ENCODE measurements at places on chromosomes 16 and 17.

DNA sequence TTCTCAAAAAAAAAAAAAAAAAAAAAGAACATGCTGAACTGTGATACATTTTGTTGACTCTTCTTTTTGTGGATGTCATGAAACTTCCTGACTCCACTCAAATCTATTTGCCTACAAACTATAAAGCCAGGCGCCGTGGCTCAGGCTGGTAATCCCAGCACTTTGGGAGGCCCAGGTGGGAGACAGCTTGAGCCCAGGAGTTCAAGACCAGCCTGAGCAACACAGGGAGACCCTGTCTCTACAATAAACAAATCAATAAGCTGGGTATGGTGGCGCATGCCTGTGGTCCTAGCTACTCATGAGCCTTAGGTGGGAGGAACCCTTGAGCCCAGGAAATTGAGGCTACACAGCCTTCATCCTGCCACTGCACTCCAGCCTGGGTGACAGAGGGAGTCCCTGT, 1.5 kb upstream of the NT5C start:
- H3K27ac ChIP-seq, result no peak overlapping the region
- peaks cover 12% of the 10 kb centered on the region for H3K4me1 ChIP-seq

DNA sequence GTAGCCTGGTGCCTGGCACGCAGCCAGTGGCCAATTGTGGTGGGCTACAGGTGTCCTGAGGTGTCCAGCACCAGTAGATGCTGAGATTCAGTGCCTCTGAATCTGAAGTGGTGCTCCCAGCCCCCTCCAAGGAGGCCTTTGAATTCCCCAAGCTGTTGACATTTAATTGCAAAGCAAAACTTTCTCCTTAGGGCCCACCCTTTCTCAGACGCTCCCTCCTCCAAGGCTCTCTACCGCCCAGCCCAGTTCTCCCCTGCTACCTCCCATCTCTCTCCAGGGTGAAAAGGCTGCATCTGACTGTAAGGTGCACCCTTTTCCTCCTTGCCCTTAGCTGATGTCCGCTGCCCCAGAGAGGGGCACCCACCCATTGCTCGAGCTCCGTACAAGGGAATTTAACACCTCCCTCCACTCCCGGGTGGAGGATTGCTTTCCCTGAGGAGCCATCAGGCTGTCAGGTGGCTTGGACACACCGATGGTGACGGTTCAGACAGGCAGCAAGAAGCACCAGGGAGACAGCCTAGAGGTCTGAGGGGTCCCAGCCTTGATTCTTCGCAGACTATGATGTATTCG, 1.7 kb downstream of the BEAN1 start:
- DNase-seq, result no peak
- peaks cover 5% of the 10 kb centered on the region for H3K4me1 ChIP-seq
- H3K36me3 ChIP-seq, result no peaks in the 10 kb centered on the region
- peaks cover 55% of the 10 kb centered on the region for H3K27me3 ChIP-seq
- H3K27ac ChIP-seq, result no peak overlapping the region
- no peak overlapping the region for H3K4me3 ChIP-seq

DNA sequence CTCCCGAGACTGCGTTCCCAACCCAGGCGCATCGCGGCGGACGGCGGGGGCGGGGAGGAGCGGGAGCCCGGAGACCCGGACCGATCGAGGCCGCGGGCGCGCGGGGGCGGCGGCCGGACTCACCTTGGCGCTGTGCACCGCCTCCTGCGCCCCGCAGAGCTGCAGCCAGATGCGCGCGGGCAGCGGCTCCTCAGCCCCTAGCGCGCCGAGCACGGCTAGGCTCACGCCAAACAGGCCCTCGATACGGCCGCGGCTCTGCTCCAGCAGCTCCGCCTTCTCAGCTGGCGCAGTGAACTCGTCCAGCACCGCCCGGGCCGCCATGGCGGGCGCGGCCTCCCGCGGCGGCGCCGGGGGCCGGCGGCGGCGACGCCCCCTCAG, 339 bp downstream of the N4BP1 start:
- H3K27ac ChIP-seq, result peak overlapping the region; percentile 95
- DNase-seq, result peak; percentile 29
- H3K4me1 ChIP-seq, result peaks cover 27% of the 10 kb centered on the region

DNA sequence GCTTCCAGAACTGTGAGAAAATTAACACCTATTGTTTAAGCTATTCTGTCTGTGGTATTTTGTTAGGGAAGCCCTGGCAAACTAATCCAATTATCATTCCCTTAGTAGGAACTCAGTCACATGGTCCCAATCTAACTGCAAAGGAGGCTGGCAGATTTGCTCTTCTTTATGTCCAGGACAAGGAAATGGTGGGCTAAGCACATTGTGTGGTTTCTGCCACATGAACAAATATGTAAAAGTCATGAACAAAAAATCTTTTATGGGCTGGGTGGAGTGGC, 278.6 kb upstream of the RPL38 start:
- H3K27me3 ChIP-seq, result no peaks in the 10 kb centered on the region
- H3K27ac ChIP-seq, result no peak overlapping the region
- H3K36me3 ChIP-seq, result no peaks in the 10 kb centered on the region
- H3K4me3 ChIP-seq, result no peak overlapping the region
- H3K4me1 ChIP-seq, result no peaks in the 10 kb centered on the region

DNA sequence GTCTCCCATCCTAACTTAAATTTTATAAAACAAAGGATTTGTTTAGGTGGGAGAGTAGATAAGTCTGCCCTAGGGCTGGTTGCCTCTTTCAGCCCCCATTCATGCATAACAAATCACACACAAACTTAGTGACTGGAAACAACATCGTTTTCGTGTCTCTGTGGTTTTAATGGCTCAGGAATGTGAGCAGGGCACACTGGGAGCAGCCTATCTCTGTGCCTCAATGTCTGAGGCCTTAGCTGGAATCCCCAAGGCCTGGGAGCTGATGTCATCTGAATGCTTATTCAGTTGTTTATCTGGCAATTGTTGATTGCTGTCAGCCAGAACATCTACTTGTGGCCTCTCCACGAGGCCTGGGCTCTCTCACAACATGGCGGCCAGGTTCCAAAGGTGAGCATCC, 101.9 kb upstream of the HSBP1 start:
- DNase-seq, result peak; percentile 78
- peak overlapping the region; percentile 77 for H3K27ac ChIP-seq
- H3K4me3 ChIP-seq, result no peak overlapping the region
- H3K4me1 ChIP-seq, result peaks cover 8% of the 10 kb centered on the region

- H3K36me3 ChIP-seq, result no peaks in the 10 kb centered on the region
- no peak overlapping the region for H3K4me3 ChIP-seq
- DNase-seq, result no peak
- no peaks in the 10 kb centered on the region for H3K27me3 ChIP-seq
These were observed 121.4 kb downstream of the KCNJ2 start for GRCh38 chr17:70290770-70291169.

- no peak for DNase-seq
- no peak overlapping the region for H3K27ac ChIP-seq
- H3K4me3 ChIP-seq, result no peak overlapping the region
- no peaks in the 10 kb centered on the region for H3K4me1 ChIP-seq
These were observed 7.3 kb upstream of the SERPINF1 start for GRCh38 chr17:1754430-1755112.

GRCh38 chr17:27294689-27295630, 1.0 kb downstream of the WSB1 start:
- H3K27ac ChIP-seq, result peak overlapping the region; percentile 99
- peaks cover 11% of the 10 kb centered on the region for H3K4me1 ChIP-seq
- peak overlapping the region; percentile 98 for H3K4me3 ChIP-seq
- no peaks in the 10 kb centered on the region for H3K27me3 ChIP-seq

DNA sequence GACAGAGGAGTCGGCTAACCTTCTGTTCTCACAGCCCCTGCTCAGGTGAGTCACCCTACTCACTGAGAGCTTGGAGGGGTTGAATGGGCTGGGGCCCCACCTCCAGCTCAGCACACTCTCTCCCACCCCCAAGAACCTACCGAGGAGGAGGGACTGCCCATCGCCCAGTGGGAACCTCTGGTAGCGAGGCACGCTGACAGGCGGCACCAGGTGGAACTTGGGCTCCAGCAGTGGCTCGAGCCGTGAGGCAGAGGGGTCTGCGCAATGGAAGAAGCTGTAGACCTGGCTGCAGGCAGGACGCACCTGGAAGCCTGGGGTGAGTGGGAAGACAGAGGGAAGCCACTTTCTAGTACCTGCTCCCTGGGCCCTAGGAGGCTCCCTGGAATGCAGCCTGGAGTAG, 28.3 kb downstream of the PIMREG start:
- peaks cover 14% of the 10 kb centered on the region for H3K4me1 ChIP-seq
- peaks cover 2% of the 10 kb centered on the region for H3K27me3 ChIP-seq
- DNase-seq, result no peak
- no peaks in the 10 kb centered on the region for H3K36me3 ChIP-seq
- no peak overlapping the region for H3K27ac ChIP-seq

DNA sequence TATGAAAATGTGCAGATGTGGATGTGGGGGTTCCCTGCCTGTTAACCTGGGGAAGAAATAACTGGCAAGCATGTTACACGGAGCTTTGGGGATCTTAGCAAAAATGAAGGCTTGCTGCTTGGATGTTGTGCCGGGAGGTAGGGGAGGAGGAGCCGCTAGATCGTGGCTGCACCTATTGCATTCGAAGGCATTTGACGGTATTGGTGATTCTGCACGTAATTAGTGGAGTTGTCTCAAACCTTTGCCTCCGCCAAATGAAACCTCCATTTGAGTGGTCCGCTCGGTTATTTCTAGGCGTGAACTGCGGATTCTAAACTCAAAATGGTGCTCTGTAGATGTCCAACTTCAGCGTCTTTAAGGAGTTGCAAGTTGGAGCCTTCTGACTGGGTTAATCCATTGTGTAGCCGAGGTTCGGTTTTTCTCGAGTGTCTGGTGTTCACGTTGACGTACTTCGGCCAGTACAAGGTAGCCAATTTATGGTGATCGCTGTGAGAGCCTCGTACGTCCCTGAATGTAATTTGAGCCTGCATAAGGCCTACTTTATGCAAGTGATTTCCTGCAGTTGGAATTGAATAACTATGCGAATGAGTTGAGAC, 1.5 kb downstream of the TNRC6C start:
- no peak overlapping the region for H3K27ac ChIP-seq
- peak overlapping the region; percentile 67 for H3K4me3 ChIP-seq
- no peaks in the 10 kb centered on the region for H3K36me3 ChIP-seq
- peaks cover 20% of the 10 kb centered on the region for H3K27me3 ChIP-seq

GRCh38 chr17:42873315-42873714, 22.3 kb downstream of the AOC3 start:
- H3K4me3 ChIP-seq, result no peak overlapping the region
- no peaks in the 10 kb centered on the region for H3K36me3 ChIP-seq
- peaks cover 11% of the 10 kb centered on the region for H3K27me3 ChIP-seq
- DNase-seq, result no peak
- H3K4me1 ChIP-seq, result no peaks in the 10 kb centered on the region

DNA sequence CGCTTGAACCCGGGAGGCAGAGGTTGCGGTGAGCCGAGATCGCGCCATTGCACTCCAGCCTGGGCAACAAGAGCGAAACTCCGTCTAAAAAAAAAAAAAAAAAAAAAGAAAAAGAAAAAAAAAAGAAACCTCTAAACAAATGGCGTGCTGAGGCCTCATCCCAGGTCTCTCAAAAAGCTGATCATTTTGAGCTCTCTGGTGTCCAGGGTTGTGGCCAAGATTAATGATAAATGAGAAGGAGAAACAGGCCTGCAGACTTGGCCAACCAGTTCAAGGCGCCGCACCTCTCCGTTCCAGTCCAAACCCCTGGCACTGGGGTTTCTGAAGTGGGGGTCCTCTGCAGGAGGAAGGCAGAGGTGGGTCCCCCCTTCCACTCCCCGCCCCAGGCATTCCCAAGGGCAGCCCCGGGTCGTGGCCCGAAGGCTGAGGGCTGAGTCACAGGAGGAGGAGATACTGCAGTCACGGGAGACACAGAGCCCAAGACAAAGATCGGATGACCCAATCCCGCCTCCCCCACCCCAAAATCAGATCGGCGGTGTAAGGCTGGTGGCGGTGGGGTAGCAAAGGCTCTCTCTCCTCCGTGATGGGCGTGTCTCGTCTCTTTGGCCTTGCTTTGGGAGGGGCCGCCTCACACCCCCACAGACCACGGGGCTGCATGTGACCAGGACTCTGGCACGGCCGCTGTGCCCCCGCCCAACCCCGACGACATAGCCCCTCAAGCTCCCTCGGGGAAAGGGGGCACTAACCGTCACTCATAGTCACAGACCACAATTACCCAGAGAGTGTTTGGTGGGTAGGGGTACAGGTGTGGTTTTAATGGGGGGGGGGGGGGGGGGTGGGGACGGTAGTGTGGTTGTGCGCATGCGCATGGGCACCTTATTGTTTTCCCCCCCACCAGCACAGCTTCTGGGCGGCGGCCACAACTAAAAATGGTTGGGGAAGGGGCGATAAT, 1.1 kb downstream of the VAT1 start:
- peak overlapping the region; percentile 95 for H3K4me3 ChIP-seq
- peaks cover 6% of the 10 kb centered on the region for H3K36me3 ChIP-seq
- DNase-seq, result peak; percentile 39
- no peaks in the 10 kb centered on the region for H3K27me3 ChIP-seq
- peaks cover 31% of the 10 kb centered on the region for H3K4me1 ChIP-seq

DNA sequence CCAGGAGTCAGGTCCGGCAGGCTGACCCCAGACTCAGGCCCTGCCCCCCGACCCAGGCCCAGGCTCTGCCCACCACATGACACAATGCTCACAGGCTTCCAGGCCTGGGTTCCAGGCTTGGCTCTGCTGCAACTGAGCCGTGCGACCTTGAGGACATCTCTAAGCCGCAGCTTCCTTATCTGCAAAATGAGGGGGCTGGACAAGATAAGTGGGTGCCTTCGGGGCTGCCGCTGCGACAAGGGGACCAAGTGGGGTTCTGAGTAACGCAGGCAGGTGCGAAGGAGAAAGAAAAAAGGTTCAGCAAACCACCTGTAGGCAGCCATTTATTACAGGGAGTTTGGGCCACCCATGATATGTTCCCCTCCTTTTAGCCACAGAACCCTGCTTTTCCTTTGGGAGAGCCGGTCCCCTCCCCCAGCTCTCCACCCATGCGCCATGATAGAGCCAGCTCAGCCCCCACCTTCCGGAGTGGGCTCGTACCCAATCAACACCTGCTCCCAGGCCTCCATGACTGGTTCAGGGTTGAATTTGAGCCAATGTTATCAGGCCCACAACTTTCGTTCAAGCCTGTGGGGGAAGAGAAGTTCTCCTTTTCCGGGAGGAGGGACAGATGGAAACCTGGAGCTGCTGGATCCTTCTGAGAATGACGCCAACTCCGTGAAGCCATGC, 38.2 kb downstream of the RTN4RL1 start:
- no peaks in the 10 kb centered on the region for H3K36me3 ChIP-seq
- no peak overlapping the region for H3K4me3 ChIP-seq
- H3K27ac ChIP-seq, result no peak overlapping the region
- H3K27me3 ChIP-seq, result peaks cover 5% of the 10 kb centered on the region

DNA sequence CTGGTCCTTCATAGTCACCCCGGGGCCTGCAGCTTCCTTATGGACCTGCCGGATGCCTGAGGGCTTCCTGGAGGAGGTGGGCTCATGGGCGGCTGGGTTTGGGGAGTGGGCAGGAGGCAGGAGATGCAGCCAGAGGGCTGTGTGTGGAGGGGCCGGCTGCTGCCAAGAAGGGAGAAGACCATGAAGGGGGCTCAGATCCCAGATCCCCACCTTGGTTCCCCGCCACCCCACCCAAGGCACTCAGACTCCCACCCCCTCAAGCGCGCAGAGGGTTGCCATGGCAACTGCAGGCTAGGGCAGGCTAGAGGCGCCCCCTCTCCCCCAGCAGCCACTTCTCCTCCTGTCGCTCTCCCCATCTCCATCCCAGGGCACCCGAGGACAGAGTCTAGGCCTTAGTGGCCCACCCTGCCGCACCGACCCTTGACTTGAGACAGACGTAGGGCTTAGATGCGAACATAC, 104.5 kb downstream of the CRLF3 start:
- H3K4me3 ChIP-seq, result no peak overlapping the region
- no peaks in the 10 kb centered on the region for H3K36me3 ChIP-seq
- no peak for DNase-seq
